CD4-positive, alpha-beta T cell treated with Interleukin-15 for 1 hour (primary cell): ENCODE measurements at places on chromosomes 16 and 17.

- no peak for DNase-seq
These were observed 18.5 kb upstream of the RHOT1 start for GRCh38 chr17:32123782-32124181.

DNA sequence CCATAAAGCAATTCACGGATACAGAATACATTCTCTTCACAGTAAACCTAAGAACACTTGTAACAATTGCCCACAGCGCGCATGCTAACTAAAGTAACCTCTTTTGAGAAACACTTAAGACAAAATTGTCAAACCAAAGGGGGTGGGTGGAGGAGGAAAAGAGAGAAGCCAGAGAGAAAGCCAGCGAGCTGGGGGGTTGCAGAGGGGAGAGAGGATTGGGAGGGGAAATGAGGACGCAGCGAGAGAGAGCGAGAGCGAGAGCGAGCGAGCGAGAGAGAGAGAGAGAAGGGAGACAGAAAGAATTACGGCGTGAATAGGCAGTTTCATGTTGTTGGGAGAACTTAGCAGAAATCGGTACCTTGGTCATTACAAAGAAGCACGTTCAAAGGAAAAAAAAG is 1.6 kb upstream of the HOXB7 start:
- no peak for DNase-seq

- no peak for DNase-seq
These were observed 40.3 kb downstream of the COX4I1 start for GRCh38 chr16:85839681-85840240.

DNA sequence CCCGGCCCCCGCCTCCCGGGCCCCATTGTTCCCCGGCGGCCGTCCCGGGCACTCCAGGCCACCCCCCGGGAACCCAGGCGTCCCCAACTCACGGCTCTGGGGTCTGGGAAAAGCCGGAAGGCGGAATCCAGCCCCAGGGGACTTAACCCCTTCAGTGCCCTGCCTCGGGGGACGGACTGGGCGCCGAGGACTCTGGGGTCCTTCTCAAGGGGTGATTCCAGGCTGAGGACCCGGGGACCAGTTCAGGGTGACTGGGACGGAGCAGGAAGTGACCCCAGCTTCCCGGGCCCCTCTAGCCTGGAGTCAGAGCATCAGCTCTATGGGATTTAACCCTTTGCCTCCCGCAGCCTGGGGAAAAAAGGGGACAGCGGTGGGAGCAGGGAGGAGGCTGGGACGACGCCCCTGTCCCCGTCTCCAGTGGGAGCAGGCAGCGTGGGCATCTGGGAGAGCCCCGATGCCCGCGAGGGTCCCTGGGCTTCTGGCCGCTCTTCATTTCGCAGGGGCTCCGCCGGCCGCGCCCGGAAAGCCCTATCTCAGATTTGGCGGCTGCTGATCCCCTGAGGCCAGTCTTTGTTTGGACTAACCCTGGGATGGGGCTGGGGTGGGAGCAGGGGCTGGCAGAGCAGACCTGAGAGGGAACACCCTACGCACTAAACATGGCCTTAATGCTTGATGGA is at the start of gene ZNF629:
ZNF629 (minus strand) TSS at position 270 of the 677 bp plus-strand sequence. CDS start 2,723 bp downstream, outside the sequence.
- DNase-seq = no peak

DNA sequence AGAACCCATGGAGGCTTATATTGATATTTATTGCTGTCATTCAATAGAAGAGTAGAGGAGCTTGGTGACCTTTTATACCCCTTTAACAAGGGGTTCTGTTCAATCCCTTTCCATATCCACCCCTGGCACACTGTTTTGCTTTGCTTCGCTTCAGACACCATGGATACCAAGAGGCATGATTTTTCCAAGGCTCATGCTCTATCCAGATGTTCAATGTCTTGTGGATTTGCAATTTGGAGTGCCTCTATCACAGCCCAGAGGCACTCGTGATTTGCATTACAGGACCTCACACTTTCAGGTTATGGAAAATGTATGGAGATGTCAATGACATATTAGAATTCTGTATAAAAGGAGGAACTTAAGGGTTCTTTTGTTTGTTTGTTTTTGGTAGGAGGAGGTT is 21.5 kb downstream of the CFAP20 start:
- no peak for DNase-seq

GRCh38 chr17:21517538-21518293 is 141.6 kb downstream of the KCNJ12 start:
- DNase-seq = no peak

DNA sequence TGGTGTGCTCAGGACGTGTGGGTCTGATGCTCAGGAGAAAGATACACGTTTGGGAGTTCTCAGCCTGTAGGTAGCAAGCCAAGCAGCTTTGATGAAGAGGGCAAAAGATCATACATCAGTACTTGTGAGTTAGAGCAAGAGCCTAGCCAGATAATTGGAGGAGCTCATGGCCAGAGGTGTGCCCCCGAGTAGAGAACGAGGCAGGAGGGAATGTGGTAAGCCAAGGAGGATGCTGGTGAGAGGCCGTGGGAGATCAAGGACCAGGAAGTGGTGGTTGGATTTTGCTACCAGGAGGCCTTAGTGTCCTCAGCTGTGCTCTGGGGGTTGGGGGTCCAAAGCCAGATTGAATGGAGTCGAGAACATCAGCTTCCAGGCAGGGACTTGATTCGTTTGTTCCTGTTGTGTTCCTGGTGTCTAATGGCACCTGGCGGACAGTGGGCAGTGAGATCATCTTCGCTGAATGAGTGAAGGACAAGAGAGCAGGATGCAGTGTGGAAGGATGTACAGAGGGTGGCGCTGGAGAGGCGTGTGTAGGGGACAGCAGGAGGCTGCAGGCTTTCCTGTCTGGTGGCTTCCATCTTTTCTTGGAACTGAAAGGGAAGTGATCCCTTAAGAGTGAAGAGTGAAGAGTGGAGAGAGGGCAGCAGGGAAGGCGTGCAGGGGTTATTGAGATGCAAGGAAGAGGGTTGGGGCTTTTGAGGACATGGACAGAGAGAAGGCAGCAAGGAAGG is 11.6 kb downstream of the FBXL19 start:
- no peak for DNase-seq

DNA sequence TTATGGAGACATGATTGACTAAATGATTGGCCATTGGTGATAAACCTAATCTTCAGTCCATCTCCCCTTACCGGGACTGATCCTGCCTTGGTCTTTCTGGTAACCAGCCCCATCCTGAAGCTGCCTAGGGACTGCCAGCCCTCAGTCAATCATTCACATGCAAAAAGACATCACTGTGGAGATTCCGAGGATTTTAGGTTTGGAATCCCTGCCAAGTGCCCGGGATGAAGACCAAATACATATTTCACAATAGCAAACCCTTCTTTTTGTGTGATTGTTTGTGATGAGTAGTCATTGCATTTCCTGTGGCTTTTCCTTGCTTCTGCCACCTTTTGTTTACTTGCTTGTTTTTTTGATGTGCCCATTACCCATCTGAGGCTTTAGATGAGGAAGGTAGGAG is 44.0 kb downstream of the EPN2 start:
- no peak for DNase-seq

- DNase-seq = no peak
These were observed 47.2 kb downstream of the PITPNM3 start for GRCh38 chr17:6509031-6509771.

GRCh38 chr16:4606354-4606753 is 8.3 kb downstream of the UBALD1 start:
- DNase-seq = no peak
